ENCODE measurements at places on chromosomes 1 and 21.

DNA sequence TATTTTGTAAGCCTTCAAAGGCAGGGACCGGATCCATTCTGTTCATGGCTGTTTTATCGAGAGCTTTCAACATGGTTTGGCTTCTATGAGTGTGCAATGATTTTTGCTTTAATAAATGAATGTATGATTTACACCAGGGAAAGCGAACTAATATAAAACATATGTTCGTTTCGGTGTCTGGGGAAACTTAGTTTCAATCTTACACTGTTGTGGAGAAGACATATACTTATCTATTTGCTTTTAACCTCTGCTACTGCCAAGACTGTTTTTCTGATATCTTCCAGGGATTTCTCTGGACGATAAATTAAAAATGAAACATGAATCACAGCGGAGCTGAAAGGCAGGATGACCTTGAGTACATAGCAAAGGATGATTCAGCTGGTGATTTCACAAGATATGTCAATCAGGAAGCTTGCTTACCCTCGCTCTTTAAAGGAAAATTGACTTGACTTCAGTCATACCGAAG lies 14.7 kb upstream of the CYYR1 start:
- DNase-seq: peak; percentile 8

DNA sequence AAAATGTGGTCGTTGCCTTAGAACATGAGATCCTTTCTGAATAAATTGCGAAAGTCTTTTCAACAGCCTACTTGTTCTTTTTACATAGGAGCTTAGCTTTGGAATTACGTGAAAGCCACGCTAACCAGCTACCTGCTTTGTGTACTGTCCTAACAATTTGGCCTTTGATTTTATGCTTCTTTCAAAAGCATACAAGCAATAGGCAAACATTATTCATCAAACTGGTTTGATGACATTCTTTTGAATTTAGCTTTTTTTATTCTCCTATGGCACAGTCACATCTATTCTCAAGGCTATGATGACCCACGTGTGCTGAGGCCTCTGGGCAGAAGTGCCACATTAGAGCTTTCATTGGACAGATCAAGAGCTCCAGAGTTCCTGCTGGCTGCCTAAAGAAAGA lies 178.0 kb upstream of the DPT start:
- DNase-seq: no peak

GRCh38 chr21:41183575-41183974 lies 15.6 kb downstream of the BACE2 start:
- no peak for DNase-seq

DNA sequence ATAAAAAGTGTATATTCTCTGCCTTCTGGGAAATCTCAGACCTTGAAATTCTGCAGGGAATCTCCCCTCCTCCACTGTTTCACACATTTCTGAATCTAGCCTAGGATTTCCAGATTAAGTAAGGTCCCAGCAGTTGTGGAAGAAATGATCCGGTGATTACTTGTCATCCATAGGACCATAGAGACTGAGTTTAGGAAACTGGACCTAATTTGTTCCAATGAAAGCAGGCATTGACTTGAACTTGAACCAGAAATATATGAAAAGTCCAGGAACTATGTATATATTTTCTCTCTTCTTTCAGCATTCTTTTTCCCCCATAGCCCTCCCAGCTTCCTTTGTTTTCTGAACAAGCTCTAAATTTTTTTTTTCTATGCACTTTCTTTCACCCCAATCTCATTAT lies 149.5 kb upstream of the SPAG17 start:
- no peak for DNase-seq

DNA sequence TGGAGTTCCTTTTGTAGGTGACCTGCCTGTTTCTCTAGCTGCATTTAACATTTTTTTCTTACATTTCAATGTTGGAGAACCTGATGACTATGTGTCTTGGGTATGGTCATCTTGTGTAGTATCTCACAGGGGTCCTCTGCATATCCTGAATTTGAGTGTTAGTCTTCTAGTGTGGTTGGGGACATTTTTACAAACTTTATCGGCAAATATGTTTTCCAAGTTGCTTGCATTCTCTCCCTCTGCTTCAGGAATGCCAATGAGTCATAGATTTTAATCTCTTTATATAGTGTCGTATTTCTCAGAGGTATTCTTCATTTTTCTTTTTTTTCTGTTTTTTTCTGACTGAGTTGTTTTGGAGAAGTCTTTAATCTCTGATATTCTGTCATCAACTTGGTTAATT lies 684.0 kb downstream of the NCAM2 start:
- no peak for DNase-seq

DNA sequence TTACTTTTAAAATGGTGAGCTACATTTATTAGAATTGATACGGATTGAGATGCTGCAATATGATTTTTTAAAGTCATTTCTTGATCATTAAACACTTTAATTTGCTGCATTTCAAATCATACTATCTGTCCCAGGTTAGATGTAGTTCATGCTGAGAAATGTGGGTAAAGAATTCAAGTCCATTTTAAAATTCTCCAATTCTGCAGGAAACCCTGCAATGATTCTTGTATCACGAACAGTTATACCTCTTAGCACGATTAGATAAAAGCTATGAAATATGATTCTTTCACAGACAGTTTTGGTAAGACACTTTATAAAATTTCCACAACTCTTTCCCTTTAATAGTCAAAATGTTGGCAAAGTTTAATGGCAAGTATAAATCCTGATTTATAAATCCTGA lies 693.4 kb downstream of the ADGRL2 start:
- no peak for DNase-seq

- DNase-seq: no peak
These were observed 37.8 kb downstream of the FAM78B start for GRCh38 chr1:166129006-166129405.

- no peak for DNase-seq
These were observed 106.1 kb upstream of the CHODL start for GRCh38 chr21:18138507-18138906.

- no peak for DNase-seq
These were observed 41.4 kb downstream of the TARBP1 start for GRCh38 chr1:234437423-234438171.

DNA sequence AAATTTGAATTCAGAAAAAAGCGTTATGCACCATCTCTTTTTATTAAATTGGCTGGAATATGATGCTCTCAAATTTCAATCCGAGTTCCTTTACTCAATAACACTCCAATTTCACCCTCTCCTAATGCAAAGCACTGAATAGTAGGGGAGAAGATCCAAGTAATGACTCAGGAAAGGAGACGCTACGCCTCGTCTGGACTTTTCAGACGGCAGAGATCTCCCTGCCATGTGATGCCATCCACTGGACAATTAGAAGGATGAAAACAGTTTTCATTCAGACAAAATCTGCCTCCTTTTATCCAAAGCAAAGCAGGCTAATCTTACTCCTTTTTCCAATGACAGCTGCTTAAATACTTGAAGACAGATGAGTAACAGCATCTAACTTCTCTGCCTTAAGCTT lies 242.4 kb upstream of the GREM2 start:
- DNase-seq: no peak

DNA sequence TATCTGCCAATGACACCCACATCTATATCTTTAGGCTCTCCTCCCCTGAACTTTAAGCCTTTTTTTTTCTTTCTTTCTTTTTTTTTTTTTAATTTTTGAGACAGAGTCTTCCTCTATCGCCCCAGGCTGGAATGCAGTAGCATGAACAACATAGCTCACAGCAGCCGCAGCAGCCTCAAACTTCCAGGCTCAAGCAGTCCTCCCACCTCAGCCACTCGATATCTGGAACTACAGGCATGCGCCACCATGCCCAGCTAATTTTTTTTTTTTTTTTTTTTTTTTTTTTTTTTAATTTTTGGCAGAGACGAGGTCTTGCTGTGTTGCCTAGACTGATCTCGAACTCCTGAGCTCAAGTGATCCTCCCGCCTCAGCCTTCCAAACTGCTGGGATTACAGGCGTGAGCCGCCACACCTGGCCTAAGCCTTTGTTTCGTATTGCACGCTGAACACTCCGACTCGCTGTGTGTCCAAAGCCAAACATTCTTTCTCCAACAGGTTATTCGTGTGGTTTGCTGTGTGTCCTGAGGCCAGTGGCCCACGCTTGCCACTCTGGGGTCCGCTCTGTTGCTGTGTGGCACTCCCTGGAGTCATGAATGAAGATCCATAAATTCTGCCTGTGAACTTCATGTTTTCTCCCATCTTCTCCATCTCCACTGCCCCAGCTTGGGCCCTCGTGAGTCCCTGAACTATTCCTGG lies 119.4 kb downstream of the CAMTA1 start:
- DNase-seq: no peak

DNA sequence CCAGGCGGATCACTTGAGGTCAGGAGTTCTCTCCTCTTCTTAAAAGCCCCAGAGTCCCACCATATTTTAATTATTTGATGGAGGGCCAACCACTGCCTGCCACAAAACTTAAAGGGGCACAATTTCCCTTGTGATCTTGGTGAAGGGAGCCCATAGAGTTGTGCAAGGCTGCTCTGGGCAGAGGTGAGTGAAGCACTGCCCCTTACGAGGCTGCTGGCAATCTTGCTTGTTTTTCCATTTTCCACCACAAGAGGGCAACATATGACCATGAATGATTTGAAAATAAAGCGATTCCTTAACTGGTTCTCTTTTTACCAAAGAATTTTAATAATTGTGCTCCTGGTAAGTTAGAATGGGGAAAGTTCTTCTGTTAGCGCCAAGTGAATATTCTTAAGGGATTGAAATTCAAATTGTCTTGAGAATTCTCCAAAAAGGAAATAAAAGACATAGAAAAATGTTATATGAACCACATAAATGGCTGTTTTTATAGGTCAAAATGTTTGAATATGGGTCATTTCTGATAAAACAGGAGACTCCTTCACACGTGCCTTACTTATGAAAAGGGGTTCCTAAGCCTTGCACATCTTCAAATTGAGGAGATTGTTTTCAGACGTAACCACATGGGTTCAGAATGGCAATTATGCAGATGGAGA lies 22.7 kb downstream of the PGM1 start:
- peak; percentile 79 for DNase-seq

- DNase-seq: no peak
These were observed 41.5 kb downstream of the NKAIN1 start for GRCh38 chr1:31198150-31198549.

DNA sequence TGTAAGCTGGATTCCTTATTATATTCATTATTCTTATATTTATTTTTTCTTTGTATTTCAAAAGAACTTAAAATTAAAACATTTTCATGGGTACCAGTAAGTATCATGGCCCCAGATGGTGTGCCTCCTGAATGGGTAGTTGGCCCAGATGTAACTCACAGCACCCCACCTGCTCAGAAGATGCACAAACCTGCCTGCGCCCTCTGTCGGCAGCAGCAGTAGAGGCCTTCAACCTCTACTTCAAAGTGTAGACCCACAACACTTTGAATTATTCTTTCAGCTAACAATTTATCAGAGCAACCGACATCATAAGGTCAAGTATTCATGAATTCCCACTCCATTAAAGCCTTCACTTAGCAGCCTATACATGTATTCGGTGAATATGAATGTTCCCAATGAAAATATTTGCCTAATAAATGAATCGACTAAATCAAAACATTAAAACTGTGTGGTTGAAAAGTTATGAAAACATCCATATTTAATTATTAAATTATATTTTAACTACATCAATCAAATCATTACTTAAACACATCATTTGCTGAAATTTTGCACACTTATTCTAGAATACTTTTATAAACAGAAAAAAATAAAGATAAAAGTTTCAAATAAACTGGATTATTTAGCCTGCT lies 25.4 kb downstream of the PIGM start:
- peak; percentile 83 for DNase-seq

GRCh38 chr1:14659913-14660312 lies 61.4 kb downstream of the KAZN start:
- DNase-seq: no peak

DNA sequence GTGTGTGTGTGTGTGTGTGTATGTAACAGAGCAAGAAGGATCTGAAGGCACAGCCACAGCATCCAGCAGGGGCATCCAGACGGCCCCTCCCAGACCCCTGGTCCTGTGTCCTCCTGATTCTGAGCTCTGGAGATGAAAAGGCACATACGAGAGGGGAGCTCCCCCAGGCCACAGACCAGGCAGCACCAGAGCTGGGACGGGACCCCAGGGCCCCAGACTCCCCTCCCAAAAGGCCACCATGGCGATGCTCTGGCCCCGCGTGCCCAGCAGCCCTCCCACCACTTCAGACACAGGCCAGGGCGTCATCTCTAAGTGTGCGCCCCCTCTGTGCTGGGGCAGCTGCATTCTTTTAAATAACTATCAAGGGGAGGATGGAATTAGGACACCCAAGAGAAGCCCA lies 245.8 kb downstream of the MATN1 start:
- no peak for DNase-seq

DNA sequence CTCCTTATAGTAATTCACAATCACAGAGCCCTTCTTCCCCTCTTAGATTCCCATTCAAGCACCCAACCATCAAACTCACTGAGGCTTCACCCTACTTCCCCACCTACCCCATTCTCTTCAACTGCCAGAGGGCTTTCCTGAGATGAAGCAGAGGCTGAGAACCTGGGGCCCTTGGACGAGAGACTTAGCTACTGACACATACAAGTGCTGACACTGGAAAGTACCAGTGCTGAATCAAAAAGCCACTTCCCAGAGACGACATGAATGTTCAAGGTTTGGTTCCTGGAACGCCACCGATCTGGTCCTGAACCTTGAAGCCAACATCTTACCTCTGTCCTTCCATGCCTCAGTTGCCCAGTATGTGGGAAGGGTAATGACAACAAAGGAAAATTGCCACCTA lies 16.6 kb upstream of the RAP1A start:
- DNase-seq: peak; percentile 32

DNA sequence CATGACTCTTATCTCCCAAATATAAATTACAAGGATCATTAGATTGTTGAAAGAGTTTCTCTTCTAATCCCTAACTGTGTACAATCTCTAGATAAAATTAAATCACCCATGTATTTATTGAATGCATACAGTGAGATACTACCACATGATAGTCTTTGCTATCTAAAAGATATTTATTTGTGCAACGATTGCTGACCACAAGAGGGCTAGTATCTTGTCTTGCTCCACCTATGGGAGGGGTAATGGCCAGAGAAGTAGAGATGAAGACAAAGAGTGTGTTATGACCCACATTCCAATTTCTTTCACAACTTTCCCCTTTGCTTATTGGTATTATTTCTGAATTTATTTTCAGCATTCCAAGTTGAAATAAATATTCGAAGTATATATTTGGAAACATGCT lies 13.7 kb downstream of the PYHIN1 start:
- DNase-seq: no peak
